ENCODE measurements at places on chromosomes 5 and 9.
A peak's percentile ranks its signal among the peaks of the same experiment; 100 is the strongest.

GRCh38 chr5:162190-162564, 29.1 kb upstream of the LRRC14B start:
- no peak for DNase-seq

GRCh38 chr9:20217596-20217995, 404.7 kb downstream of the MLLT3 start:
- no peak for DNase-seq

DNA sequence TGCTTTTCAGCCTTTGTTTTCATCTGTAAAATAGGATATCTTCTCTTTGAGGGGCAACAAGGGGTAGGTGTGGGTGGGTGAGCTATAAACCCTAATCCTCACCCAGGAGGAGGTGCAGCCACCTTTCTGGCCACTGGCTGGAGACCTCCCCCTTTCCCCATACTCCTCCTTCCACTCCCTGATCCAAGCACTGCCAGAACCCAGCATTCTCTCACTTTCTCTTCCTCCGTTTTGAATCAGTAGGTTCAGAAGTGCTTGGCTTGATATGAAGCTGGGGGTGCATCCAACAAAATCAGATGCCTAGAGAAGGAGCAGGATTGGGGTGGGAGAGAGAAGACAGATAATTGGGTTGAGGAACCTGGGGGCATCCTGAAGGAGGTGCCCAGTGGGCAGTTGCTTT, 6.8 kb upstream of the NSD1 start:
- DNase-seq = no peak

DNA sequence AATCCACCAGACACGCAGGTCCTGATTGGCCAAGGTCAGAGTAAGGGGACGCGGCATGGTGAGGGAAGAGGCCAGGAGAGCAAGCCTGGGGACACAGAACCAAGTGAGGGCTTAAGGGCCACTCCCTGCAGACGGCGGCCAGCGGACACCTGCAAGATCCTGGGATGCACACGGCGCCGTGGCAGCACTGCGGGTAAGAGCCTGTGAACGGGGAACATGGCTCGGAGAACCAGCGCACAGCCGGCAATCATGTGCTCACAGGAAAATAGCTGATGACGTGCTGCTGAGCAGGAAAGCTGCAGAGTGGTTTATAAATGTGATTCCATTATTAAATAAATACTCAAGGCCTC, 27.0 kb upstream of the NSMF start:
- no peak for DNase-seq

DNA sequence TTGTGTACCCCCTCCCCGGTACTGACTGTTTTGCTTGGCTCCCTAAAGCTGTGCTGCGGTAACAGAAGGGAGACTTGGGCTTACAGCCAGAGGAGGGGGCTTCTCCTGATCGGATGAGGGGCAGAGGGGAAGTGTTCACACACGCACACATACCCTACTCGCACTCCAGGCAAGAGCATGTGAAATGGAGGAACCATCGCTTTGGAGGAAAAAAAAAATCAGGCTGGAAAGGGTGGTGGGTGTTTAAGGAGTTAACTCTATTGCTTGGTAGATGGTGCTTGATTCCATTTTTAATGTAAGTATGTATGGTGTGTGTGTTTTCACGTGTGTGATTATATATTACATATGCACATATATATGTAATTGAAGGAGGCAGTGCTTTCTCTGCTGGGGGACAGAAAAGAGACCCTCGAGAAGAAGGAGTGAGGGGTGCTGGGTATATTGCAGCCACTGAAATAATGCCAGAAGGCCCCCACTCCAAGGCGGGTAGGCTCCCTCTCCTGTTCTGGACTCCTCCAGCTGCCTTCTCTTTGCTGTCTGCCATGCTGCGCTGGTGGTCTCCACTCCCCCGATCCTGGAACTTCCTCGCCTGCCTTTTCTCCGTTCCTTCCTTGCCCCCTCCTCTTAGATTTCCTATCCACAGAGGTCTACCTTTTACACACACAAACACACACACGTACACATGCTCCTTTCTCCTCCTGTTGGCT, 721 bp downstream of the GRIA1 start:
- no peak for DNase-seq

- DNase-seq = peak; percentile 17
Observed at GRCh38 chr5:92909602-92909962, 671.4 kb downstream of the NR2F1-AS1 start.

GRCh38 chr9:81071108-81071507, 618.2 kb downstream of the TLE1 start:
- no peak for DNase-seq

DNA sequence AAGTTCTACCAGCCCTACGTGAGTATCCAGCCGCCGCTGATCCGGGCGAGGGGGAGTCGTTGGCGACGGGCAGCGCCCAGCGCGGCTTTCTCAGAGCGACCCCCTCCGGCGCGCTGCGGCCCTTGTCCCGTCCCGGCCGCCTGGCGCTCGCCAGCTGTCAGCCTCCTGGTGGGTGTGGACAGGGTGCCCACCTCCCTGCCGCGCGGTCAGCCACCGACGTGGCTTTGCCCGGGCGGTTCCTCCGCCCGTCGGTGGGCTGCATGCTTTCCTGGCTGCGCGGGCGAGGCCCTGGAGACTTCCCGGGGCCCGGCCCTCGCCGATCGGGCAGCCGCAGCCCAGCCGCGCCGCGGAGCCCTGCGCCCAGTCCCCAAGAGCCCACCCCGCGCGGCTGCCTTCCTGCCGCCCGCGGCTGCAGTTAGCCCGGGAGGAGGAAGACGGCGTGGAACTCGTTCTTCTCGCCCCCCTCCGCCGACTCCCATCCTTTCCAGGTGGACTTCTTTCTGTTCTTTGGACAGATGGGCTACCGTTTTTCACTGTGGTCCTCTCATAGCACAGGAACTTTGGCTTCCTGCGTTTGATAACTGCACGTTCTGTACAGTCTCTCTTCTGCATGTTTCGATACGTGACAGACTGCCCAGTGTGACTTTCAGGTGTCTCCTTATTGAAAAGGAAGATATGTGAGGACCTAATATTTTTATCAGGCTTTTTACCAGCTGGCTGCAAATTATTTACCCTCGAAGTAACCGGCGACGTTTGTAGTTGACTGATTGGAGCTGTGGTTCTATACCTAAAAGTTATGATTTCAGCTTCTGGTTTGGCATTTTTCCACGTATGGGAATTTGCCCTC, 577 bp downstream of the AP3S1 start:
- peak; percentile 46 for DNase-seq

- no peak for DNase-seq
Observed at GRCh38 chr5:144462577-144462976, 291.9 kb downstream of the KCTD16 start.

- no peak for DNase-seq
Observed at GRCh38 chr9:5994493-5994892, 20.9 kb downstream of the RANBP6 start.

DNA sequence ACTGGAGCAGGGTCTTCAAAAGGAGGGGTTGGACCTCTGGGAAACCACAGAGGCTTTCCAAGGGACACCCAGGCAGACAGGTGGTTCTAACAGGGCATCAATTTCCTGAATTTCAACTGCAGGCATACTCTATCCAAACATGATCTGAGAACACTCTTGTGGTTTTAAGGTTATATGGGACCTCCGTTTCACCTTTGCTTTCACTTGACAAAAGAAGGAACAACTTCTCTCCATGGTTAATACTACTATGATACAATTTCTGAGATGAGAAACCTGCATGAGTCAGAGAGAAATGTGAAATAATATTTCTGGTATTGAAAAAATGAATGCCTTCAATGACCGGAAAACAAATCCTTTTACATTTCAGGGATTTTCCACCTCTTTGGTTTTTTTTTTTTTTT, 28.0 kb upstream of the ERAP1 start:
- no peak for DNase-seq

DNA sequence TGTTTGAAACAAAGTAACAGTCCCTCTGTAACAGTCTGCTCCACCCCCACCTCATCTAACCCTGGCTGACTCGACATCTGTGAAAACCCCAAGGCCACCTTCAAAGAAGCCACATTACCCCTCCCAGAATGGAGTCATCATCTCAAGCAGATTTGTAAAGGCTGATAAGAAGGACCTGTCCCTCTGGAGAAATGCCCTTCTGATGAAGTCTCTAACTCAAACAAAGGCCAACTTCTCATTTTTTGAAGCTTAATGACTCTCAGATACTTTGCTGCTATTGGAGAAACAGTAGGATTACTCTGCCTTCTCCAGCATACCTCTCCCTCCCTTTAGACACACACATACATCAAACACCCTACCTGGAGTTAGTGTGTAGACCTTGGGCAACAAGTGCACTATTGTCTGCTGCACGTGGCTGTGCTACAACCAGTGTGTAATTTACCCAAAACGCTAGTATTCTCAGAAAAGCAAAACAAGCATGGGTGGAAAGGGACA, 5.3 kb upstream of the SUSD1 start:
- DNase-seq = peak; percentile 81

DNA sequence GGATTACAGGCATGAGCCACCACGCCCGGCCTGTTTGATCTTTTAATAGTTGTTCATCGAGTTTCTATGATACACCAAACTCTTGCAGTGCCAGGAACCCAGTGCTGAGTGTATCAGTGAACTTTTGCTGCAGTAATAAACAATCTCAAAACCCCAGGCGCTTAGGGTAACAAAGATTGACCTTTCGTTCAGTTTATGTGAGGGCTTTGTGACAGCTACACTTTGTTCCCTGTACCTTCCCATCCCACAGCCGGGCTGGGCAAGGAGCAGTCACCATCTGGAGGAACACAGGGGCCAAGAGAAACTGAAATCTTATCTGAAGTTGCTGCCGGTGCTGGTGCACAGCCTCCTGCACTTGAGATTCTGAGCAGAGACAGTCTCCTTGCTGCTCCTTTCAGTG, 17.2 kb upstream of the WNK2 start:
- no peak for DNase-seq

DNA sequence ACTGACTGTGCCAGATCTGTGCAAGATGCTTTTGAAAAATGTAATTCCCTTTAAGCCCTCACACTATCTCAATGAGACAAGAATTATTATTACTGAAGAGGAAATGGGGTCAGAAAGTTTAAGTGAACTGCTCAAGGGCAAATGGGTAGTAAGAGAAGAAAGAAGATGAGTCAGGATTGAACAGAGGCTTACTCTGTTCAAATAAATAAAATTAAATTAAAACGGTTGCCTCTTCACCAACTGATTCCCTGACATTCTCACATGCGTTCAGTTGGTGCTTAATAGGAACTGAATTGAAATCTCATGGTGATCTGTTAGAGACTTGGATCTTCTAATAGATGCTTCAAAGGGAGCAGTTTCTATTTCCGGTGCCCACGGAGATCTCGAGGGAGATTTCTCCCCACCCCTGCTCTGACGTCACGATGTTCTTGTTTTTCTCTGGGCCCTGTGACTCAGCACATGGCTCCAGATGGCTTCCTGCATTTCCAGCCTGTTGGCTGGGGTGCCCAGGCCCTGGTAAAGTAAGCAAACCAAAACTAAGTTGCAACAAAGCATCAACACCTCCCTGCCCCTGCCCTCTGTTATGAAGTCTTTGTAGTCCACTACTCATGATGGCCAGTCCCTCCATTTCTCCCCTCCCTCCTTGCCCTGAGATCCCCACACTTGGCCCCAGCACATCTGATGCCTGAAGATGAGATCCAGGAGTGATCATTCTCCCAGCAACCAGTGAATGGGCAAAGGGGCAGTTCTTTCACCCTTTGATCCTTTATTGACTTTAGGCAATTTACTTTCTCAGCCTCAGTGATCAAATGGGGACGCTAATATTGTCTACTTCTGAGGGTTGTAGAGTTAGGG, 106.1 kb upstream of the CPEB4 start:
- DNase-seq = peak; percentile 65

GRCh38 chr5:151295138-151295537, 8.4 kb downstream of the SLC36A3 start:
- no peak for DNase-seq

- no peak for DNase-seq
Observed at GRCh38 chr5:145243016-145243415, 592.1 kb downstream of the PRELID2 start.

DNA sequence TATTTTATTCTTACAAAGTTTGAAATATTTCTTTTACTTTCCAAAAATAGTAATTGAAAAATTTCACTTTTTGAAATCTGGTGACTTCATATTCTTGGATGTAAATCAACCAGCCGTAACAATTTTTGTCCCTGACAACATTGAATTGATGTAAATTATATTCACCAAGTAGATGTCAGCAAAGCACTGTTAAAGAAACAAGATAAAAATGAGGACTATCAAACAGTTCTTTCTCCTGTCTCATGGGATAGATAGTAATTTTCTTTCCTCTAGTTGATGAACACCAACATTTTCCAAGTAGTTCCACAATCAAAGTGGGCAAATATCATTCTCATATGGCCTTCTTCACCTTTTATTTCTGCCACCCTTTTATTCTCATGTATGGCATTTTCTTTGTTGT, 1461.9 kb downstream of the MAT2B start:
- no peak for DNase-seq

DNA sequence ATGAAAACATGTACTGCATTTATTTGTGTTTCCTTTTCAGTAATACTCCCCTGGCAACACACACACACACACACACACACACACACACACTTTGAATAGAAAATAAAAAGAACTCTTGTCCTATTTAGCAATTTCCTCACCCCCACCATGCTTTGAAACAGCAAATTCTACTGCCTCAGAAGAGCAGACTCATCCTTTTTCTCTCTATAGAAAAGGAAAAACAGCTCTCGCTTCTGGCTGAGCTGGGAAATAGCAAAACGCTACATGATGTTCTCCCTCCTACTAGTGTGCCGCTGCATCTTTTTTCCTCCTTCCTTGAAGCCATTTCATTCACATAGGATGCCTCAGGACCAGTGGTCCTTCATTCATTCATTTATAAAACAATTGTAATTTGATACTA, 453.6 kb downstream of the CSNK1G3 start:
- DNase-seq = no peak

DNA sequence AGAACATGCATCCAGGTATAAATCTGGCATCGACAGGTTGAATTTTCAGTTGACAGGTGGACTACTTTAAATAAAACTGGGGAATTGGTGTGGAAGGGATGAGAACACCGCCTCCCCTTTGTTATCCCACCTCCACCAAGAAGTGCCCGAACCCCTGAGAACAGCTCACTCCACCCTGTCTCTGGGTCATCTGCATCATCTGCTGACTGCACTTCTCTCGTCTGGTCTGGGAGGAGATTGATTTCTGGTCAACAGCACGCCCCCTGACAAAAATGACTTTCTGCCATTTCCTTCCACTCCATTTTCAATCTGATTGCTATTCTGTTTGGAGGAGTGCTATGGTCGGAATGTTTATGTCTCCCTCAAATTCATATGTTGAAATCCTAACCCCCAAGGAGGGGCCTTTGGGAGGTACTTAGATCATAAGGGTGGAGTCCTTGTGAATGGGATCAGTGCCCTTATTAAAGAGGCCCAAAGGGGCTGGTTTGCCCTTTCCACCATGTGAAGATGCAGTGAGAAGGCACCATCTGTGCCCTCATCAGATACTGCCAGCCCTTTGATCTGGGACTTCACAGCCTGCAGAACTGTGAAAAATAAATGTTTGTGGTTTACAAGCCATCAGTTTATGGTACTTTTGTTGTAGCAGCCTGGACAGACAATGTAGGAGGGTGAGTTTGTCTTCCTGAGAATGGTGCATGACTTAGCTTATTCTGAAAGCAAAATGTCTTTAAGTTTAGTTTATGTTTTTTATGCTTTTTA, 145.7 kb downstream of the EGFLAM start:
- DNase-seq = no peak

Data from testis (tissue), 5 donors.